ENCODE measurements at places on chromosomes 7 and 10.

DNA sequence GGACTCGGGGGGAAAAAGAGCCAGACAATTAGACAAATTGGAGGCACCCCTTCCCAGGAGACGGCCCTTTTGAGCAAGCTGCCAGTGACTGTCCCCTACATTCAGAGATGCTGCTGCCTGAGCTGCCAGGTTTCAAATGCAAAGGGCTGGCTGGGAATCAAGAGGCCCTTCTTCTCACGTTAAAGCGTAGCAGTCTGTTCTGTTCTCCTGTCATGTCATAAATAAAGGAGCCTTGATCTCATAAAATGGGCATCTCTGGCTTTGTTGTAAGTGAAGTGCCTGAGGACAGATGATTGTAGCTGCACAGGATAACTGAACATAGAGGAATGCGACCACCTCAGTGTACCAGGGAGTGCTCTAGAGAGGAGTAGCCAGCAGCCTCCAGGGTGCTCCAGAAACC is 917.9 kb downstream of the GRID1 start:
- no peak for DNase-seq

- peak; percentile 68 for DNase-seq
These were observed 39.3 kb downstream of the CUX1 start for GRCh38 chr7:101856473-101857357.

DNA sequence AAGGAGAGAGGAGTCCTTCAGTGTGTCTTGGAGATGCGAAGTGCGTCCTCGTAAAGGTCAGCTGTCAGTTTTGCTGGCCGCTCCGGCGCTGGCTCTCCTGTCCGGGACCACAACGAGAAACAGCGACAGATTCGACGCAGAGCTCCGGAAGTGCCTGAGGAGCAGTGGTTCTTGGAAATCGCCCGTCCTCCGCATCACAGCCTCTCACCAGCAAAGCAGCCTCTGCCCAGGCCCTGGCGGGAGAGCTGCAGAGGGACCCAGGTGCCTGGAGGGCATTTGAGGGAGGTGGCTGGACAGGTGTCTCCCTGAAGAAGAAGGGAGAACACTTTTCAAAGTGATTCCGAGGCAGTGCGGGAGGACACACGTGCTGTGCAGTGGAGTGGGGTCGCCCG is 11.6 kb upstream of the AP5Z1 start:
- DNase-seq = no peak

GRCh38 chr10:34223658-34224057 is 591.4 kb downstream of the PARD3 start:
- DNase-seq = no peak

DNA sequence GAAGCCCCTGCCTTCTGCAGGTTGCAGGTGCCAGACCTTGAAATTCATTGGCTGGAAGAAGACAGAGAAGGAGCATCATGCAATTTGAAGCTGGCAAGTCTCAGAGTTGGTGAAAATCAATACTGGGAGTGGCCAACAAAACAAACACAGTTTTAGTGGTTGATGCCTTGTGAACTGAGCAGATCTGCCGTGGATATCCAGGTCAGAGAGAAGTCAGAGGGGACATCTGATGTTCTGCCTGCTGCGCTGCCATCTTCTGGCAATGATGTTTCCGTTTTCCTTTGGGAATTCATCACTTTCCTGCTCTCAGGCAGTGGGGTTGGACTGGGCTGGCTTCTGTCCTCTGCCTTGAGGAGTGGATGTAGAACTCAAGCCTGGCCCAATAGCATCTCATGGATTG is 132.0 kb downstream of the RPS24 start:
- no peak for DNase-seq

DNA sequence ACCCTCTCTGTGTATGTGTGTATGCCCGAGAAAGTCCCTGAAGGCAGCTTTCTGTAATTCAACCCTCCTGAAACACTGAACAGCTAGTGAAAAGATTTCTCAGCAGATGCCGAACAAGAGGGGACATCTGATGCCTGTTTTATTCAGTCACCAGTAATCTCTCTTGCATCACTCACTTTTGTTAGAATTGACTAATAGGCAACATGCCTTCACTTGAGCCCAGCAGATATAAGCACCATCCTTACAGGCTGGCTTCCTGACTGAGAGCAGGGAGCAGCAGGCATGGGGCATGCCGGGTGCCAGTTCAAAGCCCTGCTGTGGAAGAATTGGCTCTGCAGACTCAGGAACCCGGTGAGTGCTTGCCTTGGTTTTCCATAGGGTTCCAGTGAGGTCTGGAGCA is at the start of gene ABCA13:
Gene ABCA13 (plus strand): TSS at position 257 of the 400 bp plus-strand sequence. CDS start 26 bp downstream, at position 283.
- no peak for DNase-seq

DNA sequence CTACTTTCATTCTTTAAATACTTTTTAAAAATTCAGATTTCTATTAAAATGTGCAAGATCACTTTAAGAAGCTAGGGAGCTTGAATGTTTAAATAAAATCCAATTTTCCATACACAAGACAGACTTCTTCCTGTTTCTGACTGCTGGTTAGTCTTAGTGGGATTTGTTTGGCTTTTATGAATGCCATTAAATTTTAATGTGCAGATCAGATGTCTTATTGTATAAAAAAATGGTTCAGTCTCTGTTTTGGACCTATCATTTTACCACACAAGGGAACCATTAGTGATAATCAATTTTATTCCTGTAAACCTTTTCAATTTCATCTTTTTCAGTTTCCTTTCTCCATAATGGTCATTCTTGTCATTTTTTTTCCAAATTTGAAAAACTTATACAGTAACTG is 63.2 kb downstream of the VCL start:
- DNase-seq = no peak

DNA sequence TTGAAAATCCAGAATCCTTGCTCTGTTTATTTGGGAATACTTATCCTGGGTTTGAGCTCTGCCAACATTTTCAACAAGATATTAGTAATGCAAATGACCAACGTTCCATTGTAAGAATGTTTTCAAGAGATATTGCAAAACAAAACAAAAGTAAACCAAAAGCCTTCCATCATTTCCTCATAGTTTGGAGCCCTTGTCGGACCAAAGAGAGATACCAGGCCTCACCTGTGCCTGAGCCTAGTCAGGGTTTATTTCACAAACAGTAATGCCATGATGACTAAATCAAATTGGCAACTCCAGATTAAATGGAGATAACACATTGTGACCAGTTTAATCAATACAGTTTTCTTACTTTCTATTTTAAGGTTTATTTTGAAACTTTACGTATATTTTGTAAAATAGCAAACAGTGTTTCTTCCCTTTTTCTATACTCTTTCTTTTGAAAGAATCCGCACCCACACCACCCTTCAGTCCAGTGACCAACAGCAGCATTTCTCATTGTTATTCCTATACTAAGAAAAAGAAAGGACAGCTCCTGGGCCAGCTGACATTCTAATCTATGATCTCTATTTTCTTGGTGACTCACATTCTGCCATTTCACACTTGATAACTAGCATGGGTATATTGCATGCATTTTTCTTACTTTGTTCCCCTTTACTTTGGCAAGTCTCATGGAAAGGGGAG is 168.5 kb upstream of the MEOX2 start:
- no peak for DNase-seq

GRCh38 chr7:106108991-106109390 is 3.1 kb downstream of the SYPL1 start:
- no peak for DNase-seq

- no peak for DNase-seq
These were observed 141.5 kb downstream of the ADCY1 start for GRCh38 chr7:45715471-45716352.

GRCh38 chr7:107694386-107694785 is 33.8 kb downstream of the SLC26A4 start:
- DNase-seq = no peak

GRCh38 chr10:131832056-131832685 is 68.6 kb upstream of the PPP2R2D start:
- DNase-seq = no peak

DNA sequence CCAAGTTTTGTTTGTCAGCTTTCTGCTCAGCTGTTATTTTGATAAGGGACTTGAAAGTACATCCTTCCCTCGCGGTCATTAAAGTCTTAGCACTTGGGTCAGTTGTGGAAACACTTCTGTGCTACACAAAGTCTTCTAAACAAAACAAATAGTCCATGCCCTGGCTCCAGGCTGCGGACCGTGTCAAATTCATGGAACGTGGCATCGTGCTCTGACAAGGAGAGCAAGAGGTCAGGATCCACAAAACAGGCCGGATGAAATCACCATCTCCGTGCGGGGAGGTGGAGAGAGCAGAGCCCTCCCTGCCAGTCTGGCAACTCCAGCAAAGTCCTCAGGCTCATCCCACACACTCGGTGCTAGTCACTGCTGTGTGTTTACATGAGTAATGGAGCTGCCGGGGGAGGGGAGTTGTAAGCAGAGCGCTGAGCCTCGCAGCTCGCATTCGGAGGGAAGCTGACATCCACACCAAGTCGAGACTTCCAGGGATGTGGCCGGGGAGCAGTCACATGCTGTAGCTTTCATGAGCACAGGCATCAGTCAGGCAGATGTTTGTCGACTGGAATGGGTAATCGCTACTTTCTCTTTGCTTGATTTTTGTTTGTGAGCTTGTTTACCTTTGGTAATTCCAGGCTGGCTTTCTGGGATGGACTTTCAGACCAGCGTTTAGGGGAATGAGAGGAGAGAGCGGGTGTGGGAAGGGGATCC is 147.6 kb downstream of the ARID5B start:
- peak; percentile 68 for DNase-seq

- DNase-seq = no peak
These were observed 22.7 kb downstream of the FAM237B start for GRCh38 chr7:90298145-90299038.

- DNase-seq = peak; percentile 6
These were observed 41.3 kb upstream of the SRPK2 start for GRCh38 chr7:105429746-105430612.

DNA sequence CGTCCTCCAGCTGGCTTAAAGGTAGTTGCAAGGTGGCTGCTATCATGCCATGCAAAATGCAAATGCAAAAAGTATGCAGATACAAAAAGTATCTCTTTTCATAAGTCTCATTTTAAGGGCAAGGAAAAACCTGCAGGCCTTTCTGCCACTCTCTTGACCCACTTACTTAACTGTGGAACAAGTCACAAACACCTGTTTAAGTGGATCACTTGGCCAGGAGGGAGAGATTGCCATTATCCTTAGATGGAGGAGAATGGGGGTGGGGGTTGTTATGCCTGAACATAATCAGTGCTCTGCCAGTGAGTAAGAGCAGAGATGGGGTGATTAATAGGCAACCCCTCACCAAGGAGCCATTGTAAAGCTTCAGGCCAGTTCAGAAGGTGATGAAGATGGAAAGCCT is 25.1 kb upstream of the HERPUD2 start:
- DNase-seq = no peak

DNA sequence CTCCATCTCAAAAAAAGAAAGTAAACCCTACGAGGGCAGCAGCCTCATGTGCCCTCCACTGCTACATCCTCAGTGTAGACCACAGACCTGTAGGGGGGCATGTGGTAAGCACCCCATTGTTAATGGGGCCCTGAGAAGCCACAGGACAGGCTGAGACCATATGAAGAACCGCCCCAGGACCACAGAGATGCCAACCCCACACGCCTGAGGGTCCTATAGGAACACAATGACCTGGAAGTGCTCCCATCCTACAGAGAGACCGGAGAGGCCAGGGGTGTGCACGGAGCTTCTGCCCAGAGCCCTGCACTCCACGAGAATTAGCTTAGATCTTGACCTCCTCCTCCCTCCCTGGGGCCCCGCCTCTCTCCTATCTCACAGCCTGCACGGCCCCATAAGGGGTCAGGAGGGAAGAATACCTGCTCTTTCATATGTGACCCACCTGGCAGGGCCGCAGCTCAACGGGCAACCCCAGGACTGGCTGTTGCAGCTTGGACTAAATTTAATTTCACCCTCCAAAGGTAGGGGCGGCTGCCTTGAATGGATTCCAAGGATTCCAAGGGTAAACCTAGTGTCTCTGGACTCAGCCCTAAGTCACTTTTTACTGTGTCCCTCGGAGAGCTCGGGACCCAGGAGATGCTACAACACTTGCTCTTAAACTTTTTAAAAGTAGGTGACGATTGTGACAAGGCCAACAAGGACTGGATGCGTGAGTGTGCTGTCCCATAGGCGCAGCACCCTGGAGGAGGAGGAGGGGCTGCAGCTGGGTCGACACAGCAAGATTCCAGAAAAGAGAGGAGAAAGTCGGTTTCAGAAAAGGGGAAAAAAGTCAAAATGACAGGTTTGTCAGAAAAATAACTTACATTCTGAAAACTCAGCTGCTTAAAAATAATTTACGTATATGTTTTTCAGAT is 24.2 kb downstream of the PRKAG2 start:
- no peak for DNase-seq

DNA sequence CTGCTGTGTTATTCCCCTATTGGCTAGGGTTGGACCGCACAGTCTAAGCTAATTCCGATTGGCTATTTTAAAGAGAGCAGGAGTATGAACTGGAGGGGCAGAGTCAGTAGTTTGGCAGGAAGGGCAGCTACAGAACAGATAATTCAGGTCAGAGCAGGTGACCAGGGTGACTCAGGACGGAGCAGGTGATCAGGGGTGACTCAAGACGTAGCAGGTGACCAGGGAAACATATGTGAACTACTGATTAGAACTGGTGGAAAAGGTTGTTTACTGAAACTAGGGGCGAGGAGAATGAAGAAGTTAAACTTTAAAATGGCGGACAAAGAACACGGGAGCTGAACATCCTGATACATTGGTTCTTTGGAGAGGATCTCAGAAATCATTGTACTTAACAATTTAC is 102.3 kb downstream of the CCDC7 start:
- DNase-seq = no peak

- no peak for DNase-seq
These were observed 188.3 kb downstream of the MAD1L1 start for GRCh38 chr7:2044311-2044882.

DNA sequence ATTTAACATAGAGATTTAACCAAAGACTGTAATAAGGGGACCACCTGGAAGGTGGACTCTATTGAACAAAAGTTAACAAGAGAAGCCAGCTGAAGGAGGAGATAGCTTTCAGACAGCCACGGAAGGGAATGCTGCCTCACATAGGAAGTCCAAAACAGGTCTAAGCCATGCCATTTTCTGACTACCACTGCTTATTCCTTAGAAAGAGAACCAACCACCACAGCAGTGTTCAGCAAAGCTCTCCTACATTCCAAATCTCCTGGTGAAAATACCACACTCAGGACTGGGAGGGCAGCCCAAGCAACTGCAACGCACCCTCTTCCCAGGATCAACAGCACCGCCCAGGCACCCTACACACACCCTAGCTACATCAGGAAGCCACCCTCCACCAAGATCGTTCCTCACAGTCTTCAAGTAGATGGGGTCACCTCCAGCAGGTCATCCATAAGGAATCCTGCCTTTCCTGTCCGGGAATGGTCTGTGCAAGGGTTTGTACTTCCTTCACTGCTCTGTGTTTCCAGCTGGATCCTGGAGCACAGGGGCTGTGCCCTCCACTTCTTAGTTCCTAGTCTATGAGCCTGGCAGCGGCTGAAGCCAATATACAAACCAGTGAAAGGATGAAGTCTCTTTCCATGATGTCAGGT is 2.5 kb downstream of the KIAA1549 start:
- no peak for DNase-seq

GRCh38 chr7:46940178-46940577 is 641.7 kb downstream of the TNS3 start:
- DNase-seq = no peak

GRCh38 chr10:71990706-71991269 is 26.6 kb downstream of the CHST3 start:
- no peak for DNase-seq

All from stimulated activated CD4-positive, alpha-beta T cell treated with anti-CD3 and anti-CD28 coated beads, Interleukin-4, amount 100 ng/mL, for 48 hours (primary cell).